ENCODE measurements at places on chromosomes 13 and 19.

DNA sequence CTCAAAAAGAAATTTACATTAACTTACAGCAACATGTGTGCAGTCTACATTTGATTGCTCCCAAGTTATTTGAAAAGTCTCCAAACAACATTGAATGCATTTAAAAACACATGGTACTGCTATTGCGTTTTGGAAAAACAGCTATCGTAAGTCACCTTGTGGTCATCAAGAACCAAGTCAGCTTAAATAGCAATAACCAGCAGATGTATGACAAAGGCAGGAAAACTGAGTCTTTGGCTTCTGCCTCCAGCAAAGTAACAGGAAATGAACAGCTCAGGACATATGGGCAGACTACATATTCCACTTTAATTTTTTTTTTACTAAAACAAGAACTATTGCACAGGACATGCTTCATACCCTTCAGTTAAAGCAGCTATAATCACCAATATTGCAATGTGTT is 580.6 kb upstream of the SPRY2 start:
- no peak for DNase-seq

DNA sequence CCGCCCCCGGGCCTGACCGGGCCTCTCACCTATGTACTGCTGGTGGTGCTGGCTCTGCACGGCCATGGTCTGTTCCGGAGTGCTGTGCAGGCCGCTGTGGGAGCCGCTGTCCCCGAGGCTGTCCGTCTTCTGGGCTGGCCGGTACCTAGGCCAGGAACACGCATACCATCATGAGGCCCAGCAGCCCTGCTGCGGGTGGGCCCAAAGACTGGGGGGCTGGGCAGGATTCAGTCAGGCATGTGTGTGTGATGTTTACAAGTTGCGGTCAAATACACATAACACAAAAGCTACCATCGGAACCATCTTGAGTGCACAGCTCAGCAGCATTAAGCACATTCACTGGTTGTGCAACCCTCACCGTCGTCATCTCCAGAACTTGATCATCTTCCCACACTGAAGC is 32.2 kb upstream of the RANBP3 start:
- no peak for DNase-seq

- DNase-seq, result peak; percentile 85
Observed at GRCh38 chr13:100392709-100393630, 195.6 kb downstream of the GGACT start.

DNA sequence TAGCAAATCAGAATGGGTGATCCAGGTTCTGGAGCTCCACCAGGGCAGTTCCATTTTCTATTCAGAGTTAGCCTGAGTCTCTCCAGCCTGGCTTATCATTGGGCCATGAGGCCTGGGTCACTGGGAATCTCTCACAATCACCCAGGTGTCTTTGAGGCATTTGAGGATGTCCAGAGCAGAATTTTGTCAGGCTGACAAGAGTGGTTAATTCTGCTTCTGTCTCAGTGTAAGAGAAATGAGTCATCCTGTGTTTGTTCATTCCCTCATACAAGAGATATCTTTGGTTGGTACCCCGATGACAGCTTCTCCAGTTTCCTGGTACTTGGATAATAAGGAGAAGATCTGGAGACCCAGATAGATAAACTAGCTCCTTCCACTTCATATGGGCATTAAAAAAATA is 10.4 kb downstream of the ZNF93 start:
- DNase-seq, result no peak

DNA sequence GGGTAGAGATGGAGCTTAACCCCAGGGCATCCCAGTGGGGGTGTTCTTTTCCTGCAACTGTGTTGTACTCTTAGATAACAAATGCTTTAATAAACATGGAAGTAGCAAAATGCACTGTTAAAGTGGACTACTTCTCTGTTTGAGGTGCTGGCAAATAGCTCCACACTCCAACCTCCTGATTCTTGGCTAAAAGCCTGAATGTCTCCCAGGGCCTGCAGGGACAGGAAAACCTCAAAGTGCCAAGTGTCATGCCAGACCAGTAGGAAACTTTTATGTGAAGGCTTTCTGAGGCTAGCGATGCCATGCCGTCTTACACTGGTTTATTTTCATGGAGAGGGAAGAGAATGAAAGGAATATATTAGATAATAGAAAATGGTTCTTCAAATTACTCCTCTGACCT is 6.8 kb downstream of the FREM2 start:
- no peak for DNase-seq

DNA sequence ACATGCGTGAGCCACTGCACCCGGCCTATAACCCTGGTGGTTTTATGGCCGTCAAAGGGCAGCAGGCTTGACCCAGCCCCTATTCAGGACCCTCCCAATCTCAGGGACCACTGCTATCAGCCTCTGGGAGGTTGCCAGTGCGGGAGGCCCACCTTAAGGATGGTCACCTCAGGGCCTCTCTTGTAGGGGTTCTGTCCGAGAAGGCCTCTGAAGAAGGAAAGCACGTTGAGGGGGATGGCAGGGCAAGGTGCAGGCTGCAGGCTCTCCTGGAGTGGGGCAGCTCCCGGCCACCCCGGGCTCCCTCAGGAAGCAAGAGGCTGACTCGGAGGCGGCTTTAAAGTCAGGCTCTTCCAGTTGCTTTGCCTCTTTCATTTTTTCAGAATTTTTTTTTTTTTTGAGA is 6.0 kb upstream of the GRTP1 start:
- no peak for DNase-seq

GRCh38 chr19:38395381-38396114 is 7.1 kb downstream of the SPRED3 start:
- DNase-seq, result no peak

- DNase-seq, result no peak
Observed at GRCh38 chr19:29745253-29745652, 30.2 kb upstream of the C19orf12 start.

GRCh38 chr13:37539976-37540605 is 58.5 kb downstream of the POSTN start:
- no peak for DNase-seq

- no peak for DNase-seq
Observed at GRCh38 chr13:67769987-67770341, 539.8 kb upstream of the PCDH9 start.

DNA sequence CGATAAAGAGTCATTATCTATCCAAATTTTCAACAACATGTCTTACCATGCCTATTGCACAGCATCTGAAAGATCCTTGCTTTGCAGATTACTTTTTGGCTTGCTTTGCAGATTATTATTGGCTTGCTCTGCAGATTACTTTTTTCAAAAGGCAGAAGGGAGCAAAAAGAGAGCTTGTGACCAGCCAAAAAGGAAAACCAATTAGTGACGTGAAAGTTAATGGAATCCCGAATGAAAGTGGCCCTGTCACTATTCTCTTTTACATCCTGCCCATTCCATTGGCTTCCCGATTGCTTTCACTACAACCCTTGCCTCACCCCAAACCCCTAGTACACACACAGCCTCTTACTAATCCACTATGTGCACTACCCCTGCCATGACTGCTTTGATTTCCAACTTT is 81.3 kb downstream of the LHFPL6 start:
- no peak for DNase-seq

GRCh38 chr13:98175823-98176222 is 1.2 kb downstream of the RNF113B start:
- DNase-seq, result no peak

- DNase-seq, result no peak
Observed at GRCh38 chr19:32652894-32653598, 21.9 kb downstream of the ANKRD27 start.

GRCh38 chr19:51366389-51367254 is 434 bp upstream of the ETFB start:
- peak; percentile 99 for DNase-seq

DNA sequence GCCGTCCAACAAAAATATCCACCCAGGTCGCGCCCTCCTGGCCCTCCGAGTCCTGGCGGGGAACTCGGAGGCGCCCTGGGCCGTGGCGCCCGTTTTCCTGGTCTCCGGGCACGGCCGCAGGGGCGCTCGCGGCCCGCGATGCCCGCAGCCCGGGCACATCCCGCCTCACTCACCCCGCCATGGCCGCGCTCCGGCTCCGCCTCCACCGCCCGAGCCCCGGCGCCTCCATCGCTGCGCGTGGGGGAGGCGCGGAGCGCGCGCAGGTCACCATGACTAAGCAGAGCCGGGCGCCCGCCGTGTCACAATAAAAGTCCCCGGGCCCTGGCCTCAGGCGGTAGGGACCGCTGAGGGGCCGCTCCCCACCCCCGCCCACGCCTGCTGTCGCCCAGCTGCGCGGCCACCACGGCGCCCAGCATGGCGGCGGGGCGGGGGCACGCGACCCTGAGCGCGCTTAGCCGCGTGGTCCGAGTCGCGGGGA is 593 bp downstream of the KEAP1 start:
- DNase-seq, result peak; percentile 94

DNA sequence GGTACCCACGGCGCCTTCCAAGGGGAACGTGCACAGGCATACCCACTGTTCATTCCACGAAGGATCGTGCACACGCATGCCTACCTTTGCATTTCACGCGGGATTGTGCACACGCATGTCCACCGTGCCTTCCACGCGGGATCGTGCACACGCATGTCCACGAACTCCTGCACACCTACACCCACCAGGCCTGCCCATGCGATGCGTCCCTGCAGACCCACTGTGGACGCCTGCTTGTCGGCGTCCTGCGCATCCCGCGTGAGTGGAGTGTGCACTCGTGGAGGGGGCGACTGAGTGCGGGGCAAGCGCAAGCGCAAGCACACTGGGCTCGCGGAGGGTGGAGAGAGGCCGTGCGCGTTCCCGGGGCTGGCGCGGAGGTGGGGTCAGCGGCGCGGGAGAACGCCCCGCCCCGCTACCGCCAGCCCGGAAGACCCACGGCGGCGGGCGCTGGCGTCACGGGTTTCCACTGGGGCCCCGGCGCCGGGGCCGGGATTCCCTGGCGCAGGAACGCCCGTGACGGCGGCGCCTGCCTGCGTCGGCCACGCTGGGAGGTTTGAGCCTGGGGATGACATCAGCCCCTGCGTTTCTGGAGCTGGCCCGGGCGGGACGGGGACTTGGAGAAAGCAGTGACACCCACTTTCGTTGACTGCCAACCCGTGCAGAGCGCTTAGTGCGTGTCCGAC is 18.7 kb downstream of the GADD45B start:
- peak; percentile 92 for DNase-seq

- no peak for DNase-seq
Observed at GRCh38 chr13:94557684-94558235, 38.2 kb downstream of the TGDS start.

DNA sequence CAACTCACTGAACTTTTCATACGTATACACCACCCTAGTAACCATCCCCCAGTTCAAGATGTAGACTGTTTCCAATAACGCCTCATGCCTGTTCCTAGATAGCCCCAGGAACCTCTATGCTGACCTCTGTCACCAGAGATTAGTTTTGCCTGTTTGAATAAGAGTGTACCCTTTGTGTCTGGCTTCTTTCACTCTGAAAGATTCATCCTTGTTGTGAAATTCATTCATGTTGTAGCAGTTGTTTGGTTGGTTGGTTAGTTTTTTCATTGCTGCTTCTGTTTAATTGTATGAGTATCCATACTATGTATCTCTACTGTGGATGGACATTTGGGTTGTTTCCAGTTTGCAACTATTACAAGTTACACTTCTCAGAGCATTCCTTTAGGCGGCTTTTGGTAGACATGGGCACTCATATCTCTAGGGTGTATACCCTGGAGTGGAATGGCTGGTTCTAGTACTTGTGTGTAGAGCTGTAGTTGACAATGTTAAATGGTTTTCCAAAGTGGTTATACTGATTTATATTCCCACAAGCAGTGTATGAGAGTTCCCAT is 1.6 kb downstream of the RNASEH2B start:
- no peak for DNase-seq

GRCh38 chr13:111066544-111066943 is 48.6 kb upstream of the ARHGEF7 start:
- no peak for DNase-seq

GRCh38 chr13:25300861-25301346 is 521 bp upstream of the NUP58 start:
- peak; percentile 66 for DNase-seq

All from suprapubic skin (tissue), 4 donors.